ENCODE measurements at places on chromosomes 2 and 18. TPM values are rescaled to one million over a fixed set of nuclear protein-coding genes. Genes with fewer than 3 reads are reported as not detected.

GRCh38 chr2:108448678-108449409 lies at the start of gene GCC2:
TSS of gene GCC2 (plus strand) at chr2:108449206. CDS start at chr2:108449275, 69 bp downstream.
- peak; percentile 90 for DNase-seq

DNA sequence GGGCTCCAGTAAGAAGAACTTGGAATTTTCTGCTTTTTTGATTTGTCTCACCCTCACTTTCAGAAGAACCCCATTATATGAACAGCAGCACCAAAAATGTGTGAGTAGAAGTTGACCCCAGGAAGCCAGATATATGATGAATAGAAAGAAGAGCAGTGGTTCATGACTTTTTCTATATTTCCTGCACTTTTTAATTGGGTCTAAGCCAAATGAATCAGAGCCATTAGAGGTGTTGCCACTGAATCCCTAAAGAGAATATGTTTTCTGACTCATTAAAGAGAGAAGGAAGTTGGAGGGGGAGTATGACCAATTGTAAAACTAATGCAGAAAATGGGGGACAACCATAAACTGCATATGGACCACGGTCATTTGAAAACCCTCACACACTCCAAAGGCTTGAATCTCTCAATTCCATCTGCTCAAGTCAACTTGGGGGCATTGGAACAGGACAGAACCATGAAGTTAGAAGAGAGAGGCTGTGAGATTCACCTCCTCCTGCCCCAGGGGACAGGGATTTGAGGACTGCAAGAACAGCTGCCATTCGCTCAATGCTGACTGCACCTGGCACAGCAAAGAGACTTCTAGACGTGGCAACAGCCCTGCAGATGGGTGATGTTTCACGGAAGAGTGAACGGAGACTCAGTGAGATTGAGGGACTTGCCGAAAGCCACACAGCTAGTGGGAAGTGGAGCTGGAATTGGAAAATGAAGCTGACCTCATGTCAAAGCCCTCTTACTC lies 3.0 kb downstream of the DAPL1 start:
- no peak for DNase-seq

- peak; percentile 85 for DNase-seq
These were observed 62.0 kb downstream of the TGIF1 start for GRCh38 chr18:3511980-3512379.

DNA sequence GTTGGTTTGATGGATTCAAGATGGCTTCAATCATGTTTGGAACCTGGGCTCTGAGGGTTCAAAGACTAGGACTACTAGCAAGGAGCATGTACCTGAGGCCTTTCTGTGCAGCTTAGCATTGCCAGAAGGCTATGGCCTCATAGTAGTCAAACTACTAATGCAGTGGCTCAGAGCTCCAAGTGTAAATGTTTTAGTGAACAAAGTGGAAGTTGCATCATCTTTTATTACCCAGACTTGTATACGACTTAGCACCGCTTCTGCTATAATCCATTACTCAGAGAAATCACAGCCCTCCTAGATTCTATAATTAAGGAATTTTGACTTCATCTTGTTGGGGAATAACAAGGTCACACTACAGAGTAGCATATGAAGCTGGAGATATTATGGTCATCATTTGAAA lies 210.5 kb downstream of the ERBB4 start:
- no peak for DNase-seq

DNA sequence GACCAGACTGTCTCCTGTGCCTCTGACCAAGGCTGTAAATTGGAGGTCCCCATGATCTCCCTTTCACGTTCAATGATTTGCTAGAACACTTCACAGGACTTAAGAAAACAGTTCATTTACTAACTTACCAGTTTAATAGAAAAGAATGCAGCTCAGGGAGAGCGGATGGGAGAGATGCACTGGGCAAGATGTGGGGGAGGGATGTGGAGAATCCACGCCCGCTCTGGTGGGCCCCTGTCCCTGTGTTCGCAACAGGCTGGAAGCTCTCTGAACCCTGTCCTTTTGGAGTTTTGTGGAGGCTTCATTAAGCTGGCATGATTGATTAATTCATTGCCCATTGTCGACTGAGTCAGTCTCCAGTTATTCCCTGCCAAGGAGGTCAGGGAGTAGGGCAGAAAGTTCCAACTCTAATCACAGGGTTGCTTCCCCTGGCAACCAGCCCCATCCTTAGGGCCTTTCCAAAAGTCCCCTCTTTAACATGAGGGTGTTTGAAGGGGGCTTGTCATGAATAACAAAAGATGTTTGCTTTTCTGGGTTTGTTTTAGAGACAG lies 257.1 kb downstream of the ACKR3 start:
- DNase-seq, result no peak

DNA sequence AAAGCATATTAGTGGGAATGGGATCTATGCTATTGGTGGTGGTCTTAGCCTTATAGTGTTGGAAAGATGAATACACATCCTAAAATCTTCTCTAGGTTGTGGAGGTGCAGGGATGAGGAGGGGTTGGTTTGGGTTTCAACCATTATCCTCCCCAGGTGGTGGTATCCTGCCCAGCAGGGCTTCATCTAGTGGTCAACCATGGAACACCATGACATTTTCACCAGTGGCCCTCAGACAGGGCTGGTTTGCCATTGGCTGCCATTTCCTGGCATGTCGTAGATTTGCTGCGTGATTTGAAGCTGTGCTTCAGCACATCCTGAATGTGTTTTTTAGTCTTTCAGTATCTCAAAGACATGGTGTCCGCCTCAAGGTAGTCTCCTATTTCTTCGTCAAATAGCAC lies 391.2 kb upstream of the HNRNPA3 start:
- no peak for DNase-seq

DNA sequence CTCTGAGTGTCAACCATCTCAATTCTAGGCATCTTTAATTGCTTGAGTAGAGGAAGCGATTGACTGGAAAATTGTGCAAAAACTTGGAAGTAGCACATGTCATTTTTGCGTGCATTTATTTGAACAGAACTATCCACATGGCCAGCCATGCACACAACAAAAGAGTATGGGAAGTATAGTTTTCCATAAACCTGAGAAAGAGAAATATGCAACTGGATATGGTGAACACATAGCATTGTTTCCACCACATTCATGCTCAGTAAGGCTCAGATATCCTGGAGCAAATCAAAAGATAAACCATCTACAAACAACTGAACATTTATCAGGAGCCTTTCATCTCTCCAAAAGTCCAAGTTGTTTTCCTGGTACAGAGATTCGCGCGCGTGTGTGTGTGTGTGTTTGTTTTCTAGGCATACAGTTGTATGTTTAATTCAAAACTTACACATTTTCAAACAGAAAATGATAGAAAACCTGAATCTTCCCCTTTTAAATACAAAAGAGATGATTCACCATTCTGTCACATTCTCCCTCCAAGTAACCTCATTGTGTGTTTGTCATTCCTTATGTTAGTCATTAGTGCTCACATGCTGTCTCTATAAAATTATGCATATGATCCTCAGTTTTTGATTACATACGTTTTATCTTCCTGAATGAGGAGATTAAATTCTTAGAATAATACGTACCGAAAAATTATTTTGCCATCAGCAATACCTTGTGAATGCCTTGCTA lies 780.4 kb upstream of the NRXN1 start:
- DNase-seq, result peak; percentile 25

DNA sequence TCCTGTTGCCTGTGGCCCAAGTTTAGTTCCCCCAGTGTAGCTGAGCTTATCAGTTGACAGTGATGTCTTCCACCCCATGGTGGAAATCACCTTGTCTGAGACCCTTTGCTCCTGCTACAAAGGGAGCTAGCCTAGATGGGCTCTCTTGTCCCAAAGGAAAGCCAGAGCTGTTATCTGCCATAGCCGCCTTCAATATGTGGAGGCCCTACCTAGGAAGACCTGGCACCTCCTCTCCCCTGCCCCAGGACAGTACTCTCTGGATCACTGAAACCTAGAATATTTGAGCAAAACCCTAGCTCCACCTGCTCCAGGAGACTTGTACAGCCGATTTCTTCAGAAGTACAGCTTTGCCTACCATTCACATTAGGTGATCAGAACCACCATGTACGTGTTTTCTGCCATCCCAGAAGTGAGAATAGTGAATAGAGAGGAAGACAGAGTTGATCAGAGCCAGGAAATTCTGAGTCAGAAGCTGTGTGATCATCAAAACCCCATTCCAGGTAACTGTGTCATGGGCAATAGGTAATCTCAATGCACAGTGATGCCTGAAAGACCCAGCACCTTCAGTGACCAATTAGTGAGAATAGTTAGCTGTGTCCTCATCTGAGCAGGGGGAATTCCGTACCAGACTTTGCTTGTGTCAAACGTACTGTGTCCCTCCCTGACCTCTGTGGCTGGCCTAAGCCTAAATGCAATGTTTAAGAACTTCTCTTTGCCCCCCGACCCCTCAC lies 138.4 kb upstream of the ALPP start:
- peak; percentile 13 for DNase-seq

ASPRV1 gene
- not detected for total RNA-seq

TUBB8B gene
- total RNA-seq, result not detected

MC4R gene
- not detected for total RNA-seq

DYNC1I2 gene
- 105 TPM for total RNA-seq

CPS1 gene
- total RNA-seq, result 2.1 TPM

RAB31 gene
- 30.6 TPM for total RNA-seq

CHRND gene
- total RNA-seq, result not detected

Data from HFFc6 (cell line).